ENCODE measurements at places on chromosomes 1 and 21.

- DNase-seq, result no peak
Observed at GRCh38 chr1:74161497-74161896, 36.5 kb downstream of the LRRIQ3 start.

DNA sequence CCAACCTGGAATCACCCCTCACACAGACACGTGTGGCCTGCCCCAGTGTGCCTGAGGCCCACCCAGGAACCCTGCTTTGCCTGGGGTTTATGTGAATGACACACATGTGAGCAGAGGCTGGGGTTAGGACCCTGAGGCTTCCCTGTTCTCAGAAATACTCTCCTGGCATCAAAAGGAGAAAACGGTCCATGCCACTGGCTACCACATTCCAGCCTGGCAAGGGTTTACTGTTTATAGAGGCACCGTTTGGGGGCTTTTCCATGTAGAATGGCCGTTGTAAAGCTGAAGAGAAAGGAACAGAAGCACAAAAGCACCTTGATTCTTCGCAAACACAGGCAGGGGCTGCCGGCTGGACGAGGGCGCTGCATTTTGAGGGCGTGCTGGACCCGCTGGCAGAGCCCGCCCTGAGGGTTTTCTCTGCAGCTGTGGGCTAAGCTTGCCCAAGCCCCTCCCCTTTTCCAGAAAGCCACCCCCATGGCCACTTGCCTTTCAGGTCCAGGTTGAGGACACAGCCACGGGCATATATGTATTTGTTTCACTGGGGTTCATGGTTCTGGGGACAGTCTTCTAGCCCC, 13.0 kb downstream of the TFF3 start:
- no peak for DNase-seq

GRCh38 chr1:16927711-16928485, 6.2 kb downstream of the CROCC start:
- no peak for DNase-seq

DNA sequence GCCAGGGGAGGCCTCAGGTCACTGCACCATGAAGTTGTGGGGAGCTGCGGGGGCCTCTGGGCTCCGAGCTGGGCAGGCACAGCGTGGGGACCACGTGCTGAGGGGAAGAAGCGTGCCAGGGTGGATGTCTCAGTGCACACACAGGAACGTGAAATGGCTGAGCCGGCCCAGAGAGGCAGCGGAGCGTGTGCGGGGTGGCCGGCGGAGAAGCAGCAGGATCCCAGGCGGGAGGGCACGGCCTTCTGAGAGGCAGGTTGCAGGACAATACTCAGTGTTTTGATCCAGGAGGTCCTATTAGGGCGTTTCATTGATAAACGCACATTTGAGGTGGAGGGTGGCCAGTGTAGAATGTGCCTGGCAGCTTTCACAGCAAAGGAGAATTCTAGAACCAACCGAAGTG, 12.9 kb downstream of the TNFRSF14 start:
- no peak for DNase-seq

DNA sequence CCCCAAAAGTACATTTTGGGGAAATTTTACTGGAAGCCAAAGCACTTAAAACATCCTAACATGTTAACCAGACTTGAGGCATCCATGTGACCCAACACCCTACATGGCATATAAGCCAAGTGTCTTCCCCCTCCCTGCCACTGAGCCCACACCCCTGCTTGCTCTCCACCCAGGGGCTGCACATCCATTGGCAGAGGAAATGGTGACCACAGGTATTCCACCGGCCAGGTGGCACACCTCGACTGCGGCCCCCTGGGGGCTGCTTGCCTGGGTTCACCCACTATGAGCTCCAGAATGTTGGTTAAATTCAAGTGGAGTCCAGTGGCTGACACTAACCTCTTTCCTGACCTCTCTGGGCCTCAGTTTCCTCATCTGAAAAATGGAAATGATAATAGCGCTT, 64.4 kb upstream of the FAM20B start:
- DNase-seq, result no peak

GRCh38 chr1:235024711-235025421, 103.8 kb downstream of the TOMM20 start:
- DNase-seq, result no peak

GRCh38 chr1:236354330-236355147, 39.5 kb upstream of the EDARADD start:
- no peak for DNase-seq

DNA sequence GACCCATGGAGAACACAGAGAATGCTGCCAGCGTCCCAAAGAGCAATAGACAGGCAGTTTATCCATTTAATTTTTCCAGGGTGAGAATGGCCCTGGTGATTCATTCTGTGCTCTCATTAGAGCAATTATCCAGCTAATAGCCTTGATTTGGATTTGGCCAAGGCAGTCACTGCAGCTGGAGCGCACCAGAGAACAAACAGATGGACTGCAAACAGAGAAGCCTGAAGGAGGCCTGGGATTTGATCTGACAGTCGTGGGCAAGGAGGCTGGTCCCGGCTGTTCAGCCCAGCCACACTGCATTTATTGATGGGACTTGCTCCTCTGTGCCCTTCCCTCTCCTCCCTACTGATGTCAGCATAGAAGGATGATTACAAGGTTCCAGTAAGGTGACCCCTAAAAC, 353.9 kb upstream of the C1orf174 start:
- DNase-seq, result no peak

- no peak for DNase-seq
Observed at GRCh38 chr1:36093929-36094328, 5.2 kb downstream of the ADPRS start.

- DNase-seq, result no peak
Observed at GRCh38 chr1:43747736-43748135, 40.4 kb downstream of the ST3GAL3 start.

- DNase-seq, result peak; percentile 69
Observed at GRCh38 chr21:34989337-34990151, 59.6 kb downstream of the RUNX1 start.

- DNase-seq, result no peak
Observed at GRCh38 chr1:203057911-203058675, 27.7 kb downstream of the MYOG start.

- DNase-seq, result no peak
Observed at GRCh38 chr1:230307213-230307612, 118.9 kb downstream of the PGBD5 start.

- no peak for DNase-seq
Observed at GRCh38 chr1:37914719-37915475, 32.0 kb downstream of the INPP5B start.

- DNase-seq, result no peak
Observed at GRCh38 chr21:19547951-19548840, 1144.6 kb upstream of the TMPRSS15 start.

Measured in stimulated activated naive CD4-positive, alpha-beta T cell treated with Interleukin-2 at 50 U/mL for 16 hours (primary cell).